ENCODE measurements at places on chromosomes 16 and 17. TPM values are rescaled to one million over a fixed set of nuclear protein-coding genes. Genes with fewer than 3 reads are reported as not detected.

The MYL11 gene
- total RNA-seq, result 0.60 TPM

The MYH8 gene
- total RNA-seq, result not detected

The CCP110 gene
- total RNA-seq, result 6.2 TPM

The ENPP7 gene
- total RNA-seq, result not detected

The CCDC154 gene
- 0.18 TPM for total RNA-seq

The ICAM2 gene
- total RNA-seq, result 0.07 TPM

The ITGA2B gene
- total RNA-seq, result 1.5 TPM

The SLC35G3 gene
- not detected for total RNA-seq

The TBC1D3E gene
- not detected for total RNA-seq

The TPSD1 gene
- total RNA-seq, result not detected

The KRTAP4-4 gene
- not detected for total RNA-seq

The DERL2 gene
- total RNA-seq, result 112 TPM

The AOC3 gene
- 1.3 TPM for total RNA-seq

The SPATA32 gene
- 0.15 TPM for total RNA-seq

The CEP131 gene
- 6.5 TPM for total RNA-seq

The PRR15L gene
- total RNA-seq, result 3.3 TPM

The GAST gene
- not detected for total RNA-seq
